T-helper 9 cell (primary cell): ENCODE measurements at places on chromosomes 4 and X.
A peak's percentile ranks its signal among the peaks of the same experiment; 100 is the strongest.

GRCh38 chr4:48785302-48785701, 5.2 kb upstream of the FRYL start:
- DNase-seq: no peak

DNA sequence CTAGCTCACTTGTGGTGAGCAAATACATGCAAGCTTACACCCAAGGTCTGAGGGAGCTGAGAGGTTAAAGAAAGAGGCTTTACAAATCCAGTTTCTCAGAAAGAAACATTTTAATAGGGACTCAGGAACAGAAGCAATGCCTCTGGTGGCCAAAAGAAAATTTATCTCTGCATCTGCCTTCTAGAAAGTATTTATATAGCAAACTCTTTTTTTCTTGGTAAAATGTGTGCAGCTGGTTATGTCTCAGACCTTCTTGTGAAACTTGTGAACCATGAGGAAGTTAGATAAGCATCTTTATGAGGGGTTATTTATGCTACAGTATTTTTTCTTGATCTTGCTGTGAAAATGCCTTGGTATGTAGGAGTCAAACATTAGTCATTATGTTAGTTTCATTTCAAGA, 48.5 kb upstream of the CYSLTR1 start:
- DNase-seq: no peak

DNA sequence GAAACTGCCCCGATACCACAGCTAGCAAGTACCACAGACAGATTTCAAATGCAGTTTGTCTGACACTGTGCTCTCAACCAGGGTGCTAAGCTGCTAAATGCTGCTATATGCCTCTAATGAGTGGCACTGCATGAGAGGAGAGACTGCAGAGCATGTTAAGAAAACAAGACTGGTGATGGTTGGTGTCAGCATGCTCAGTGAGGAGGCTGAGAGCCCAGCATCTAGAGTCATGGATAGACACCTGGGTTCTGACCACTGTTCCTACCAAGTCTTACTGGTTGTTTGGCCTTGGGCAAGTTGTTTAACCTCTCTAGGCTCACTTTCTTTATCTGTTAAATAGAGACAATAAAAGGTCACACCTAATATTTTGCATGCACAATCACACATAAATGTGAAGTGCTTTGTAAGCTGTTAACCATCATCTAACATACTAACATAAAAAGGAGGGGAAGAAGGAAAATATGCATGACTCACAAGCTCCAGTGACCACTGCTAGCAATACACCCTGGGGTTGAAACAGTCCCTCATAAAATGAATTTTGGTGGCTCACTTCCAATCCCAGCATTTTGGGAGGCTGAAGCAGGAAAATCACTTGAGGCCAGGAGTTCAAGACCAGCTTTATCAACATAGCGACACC, 20.7 kb downstream of the HHIP start:
- DNase-seq: no peak

GRCh38 chr4:177125656-177126055, 184.0 kb upstream of the NEIL3 start:
- no peak for DNase-seq

GRCh38 chr4:3044870-3045819, 29.2 kb downstream of the HTT-AS start:
- peak; percentile 51 for DNase-seq

DNA sequence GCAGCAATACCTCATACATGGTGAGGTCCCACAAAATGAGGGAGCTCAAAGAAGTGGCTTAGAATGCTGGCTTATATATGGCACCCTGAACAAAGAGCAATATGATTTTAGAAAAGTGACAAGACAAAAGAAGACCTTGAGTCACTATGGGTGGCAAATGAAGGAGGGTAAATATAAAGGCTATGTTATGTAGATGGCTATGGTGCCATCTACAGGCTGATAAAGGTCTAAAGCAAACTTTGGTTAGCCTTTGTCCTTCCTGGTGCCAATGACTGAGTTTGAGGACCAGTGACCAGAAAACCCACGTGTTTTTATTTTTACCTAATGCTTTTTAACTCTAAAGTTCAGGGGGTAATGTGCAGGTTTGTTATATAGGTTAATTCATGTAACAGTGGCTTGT, 151.8 kb downstream of the CCNG2 start:
- DNase-seq: no peak
